Stromal cell of bone marrow (primary cell): ENCODE measurements at places on chromosomes 16 and 17.

DNA sequence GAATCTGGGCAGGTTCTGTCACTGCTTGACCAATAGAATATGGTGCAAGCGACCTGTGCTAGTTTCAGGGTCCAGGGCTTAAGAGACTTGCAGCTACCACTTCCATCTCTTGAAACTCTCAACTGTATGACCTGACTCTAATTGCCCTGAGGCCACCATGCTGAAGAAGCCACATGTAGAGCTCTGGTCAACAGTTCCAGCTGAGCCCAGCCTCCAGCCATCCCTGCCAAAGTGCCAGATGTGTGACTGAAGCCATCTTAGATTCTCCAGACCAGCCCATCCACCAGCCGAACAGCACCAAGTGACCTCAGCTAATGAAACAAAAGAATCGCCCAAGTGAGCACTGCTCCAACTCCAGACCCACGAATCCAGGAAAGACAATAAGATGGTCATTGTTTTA lies 3.4 kb upstream of the MT2A start:
- DNase-seq: no peak

DNA sequence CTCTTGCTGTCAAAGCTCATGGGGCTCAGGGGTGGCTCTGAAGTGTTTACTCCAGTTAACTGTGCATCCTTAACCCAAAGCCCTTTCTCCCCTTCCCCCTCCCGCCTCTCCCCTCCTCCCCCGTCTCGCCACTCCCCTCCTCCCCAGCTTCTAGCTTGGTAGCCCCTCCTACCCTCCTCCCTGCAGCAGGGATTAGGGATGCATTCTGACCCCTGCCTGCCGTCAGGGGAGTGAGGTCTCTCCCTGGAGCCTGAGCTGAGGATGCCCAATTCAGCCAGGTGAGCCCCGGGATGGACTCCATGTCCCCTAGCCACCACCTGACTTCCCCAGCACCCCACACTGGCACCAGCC lies 1.6 kb downstream of the HS3ST6 start:
- DNase-seq: no peak

DNA sequence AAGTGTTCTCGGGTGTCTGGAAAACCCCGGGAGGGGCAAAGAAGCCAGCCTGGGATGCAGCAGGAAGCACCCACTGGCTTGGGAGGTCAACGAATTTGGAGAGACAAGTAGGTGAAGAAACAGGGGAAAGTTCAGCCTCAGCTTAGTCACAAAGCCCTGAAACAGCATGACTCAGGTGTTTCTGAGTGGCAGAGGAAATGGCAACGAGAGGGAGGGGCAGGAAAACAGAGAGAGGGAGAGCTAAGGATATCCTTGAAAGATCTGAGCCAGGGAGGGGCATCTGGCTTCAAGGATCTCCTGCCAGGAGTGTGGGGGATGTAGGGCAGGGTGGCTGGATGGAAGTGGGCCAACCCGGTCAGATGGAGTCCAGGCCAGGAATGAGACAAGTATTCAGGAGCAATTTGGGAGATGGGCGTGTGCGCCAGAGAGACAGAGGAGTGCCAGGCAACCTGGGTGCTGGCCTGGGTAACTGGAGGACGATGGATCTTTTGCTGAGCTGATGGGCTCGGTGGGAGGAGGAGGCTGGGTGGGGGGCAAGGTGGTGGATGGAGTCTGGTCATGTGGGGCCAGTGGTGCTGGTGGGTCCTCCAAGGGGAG lies 27.2 kb downstream of the ABCC3 start:
- DNase-seq: peak; percentile 76

DNA sequence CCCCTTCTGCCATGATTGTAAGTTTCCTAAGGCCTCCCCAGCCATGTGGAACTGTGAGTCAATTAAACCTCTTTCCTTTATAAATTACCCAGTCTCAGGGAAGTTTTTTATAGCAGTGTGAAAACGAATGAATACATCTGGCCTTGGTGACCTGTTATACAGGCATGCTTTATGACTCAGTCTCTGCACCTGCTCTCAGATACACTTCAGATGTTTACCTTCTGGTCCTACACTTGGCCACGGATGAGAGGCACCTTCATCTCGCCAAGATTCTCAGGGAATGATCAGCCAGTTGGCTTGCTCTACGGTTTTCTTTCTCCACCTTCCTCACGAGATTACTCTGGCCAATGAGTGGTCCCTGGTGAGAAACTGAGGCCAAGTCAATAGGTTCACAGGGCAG lies 304.7 kb downstream of the CA10 start:
- no peak for DNase-seq

- DNase-seq: no peak
Observed at GRCh38 chr17:14760212-14760611, 459.3 kb downstream of the HS3ST3B1 start.

DNA sequence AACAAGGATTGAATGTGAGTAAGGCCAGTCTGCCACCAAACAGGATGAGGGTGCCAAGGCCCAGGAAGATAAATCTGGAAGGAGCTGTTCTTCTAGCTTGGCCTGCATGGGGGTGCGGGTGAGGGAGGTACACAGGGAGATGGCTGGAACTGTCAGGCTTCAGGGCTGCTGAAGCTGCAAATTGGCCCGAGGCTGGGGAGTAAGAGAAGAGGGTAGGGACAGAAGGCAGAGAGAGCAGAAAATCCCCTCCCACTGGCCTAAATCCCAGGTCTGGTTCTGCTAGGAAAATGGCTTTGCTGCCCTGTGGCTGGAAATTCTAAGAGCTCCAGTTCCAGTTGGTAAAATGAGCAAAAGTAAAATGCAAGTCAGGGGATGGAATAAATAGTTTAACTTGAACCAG lies 87.9 kb downstream of the CCDC182 start:
- no peak for DNase-seq

DNA sequence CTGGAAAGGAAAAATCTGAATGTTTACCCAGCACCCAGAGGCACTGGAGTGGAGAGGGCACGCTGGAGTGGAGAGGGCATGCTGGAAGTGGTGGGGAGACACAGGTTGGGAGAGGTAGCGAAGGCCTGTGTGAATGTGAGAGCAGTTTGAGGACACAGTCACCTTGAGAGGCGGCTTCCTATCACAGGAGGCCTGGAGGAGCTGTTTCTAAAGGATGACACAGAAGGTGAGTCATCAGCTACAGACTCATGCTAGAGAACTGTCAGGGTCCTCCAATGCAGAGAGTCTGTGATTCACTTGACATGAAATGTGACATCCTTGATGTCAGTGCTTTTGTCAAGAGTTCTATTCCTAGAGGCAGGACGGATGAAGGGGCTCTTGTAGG lies 13.8 kb downstream of the CTRL start:
- DNase-seq: peak; percentile 62

DNA sequence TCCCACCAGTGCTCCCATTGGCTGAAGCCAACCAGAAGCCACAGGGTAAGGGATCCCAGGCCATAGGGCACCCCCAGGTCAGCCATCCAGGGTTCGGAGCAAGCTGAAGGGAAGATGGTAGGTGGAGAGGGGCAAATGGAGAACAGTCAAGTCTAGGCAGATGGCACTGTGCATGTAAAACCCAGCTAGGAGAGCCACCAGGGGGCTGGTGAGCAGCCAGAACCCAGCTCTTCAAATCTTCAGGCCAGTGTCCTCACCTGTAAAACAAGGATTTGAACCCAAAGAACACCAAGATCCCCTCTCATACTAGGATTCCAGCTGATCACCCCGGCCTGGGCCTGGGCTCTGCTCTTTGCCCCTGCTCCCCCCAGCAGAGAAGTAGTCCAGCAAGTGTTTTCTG lies 43.5 kb downstream of the GINS3 start:
- DNase-seq: no peak

DNA sequence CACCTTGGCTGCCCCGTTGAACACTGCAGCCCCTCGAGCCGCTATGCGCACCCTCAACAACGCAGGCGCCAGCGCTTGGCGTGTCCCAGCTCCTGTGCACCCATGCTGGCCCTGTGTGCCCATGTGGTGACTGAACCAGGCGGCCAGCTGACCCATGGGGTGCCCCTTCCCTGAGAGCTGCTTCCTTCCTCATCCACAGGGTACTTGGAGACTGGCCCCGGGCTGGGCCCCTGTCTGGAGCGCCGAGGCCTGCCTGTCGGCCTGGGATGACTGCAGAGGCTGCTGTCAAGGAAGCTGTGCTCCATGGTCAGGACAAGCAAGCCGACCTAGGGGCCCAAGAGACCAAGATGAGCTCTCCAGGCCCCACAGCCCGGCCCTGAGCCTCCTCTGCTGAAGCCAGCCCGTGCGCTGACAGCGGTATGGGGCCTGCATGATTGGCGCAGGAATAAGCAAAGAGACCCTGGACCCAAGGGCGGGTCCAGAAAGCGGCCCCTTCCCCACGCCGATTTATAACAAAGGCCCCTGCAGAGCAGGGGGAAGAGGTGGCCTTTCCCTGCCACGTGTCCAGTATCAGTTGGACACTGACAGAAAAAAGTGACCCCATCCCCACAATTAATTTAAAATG lies 21.6 kb upstream of the BAHCC1 start:
- DNase-seq: no peak

GRCh38 chr17:30600060-30600829 lies 123.0 kb downstream of the GOSR1 start:
- DNase-seq: peak; percentile 52

DNA sequence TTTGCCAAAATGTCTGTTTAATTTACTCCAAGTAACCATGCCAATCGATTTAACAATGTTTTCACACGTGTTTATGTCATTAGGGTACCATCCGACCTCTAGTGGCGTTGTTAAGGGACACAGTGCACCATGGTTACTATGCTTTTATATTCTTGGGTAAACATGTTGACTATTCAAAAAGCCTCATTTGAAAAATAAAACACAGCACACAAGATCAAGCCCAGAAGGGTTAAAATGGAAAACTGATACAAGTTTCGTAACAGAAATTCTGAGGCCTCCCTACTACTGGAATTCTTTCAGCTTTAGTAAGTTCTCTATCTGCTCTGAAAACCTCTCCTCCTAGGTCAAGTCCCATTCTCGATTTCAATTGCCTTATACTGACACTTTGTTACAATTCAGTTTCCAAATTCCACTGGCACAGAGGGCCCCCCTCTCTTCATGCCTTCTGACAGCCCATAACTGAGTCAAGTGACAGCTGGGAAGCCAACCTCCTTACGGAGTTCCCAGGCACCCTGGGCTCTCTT lies 2.1 kb downstream of the CFAP20 start:
- peak; percentile 75 for DNase-seq

DNA sequence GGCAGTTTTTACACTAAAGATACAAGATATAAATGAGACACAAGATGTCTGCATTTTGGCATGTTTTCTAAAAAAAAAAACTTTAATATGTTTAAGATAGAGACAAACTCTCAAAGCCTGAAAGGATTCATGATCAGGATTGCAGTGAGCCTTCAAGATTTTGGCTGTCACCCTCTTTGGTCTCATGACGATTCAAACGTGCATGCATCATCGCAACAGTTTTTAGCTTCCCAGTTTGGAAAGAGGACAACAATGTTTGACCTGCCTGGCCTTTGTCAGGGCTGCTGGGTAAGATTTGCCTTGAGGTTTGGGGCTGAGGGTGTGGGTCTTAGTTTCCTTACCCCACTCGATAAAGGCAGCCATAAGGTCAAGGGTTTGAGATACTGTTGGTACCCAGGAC lies 134.1 kb downstream of the RGS9 start:
- DNase-seq: peak; percentile 27

DNA sequence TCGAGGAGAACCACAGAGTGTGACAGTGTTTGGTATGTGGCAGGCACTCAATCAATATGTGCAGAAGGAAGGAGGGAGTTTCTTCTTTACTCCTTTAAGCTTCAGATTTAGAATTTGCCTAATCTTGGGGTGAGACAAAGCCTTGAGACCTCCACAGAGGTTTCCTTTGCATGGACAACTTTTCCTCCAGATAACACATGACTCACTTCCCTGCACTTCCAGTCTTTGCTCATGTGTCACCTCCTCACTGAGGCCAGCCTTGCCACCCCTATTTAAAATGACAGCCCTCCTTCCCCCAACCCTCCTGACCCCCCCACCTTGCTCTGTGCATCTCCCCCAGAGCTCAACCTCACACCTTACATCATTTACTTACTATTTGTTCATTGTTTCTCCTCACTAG lies 17.4 kb upstream of the NOS2 start:
- DNase-seq: no peak
